ENCODE measurements at places on chromosomes 7 and 10.

- no peak for DNase-seq
Measured at GRCh38 chr7:38291117-38291647, 17.7 kb upstream of the TARP start.

DNA sequence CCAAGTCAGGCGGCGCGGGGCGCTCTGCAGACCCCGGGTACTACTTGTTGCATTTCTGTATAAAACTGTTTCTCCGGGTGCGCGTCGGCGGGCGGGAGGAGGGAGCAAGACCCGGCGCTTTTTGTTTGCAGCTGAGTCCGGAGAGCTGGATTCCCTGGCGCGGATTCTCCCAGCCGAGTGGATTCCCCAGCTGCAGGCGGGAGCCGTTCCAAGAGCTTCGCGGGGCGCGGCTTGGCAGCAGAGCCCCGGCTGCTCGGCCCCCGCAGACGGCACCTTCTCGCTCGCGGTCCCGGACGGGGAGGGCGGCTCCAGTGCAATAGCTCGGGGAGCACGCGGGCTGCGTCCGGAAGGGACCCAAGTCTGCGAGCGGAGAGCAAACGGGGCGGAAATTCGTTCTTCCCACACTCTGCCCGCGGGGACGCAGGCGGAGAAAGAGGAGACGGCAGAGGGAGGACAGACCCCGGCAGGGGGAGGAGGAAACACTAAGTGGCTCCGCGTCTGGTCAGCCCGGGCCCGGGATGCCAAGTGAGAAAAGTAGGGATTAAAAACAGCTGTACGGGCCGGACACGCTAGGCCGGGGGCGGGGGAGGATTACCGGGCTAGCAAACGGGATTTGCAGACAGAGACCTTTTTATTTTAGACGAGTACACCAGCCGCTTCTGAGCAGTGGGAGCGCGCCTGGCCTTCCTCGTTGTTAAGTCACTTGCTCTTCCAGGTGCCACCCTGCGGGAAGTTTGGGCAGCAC, at the start of gene TRIL:
Gene TRIL (minus strand): TSS at position 96 of the 745 bp plus-strand sequence. CDS start 284 bp downstream, outside the sequence.
- no peak for DNase-seq

- DNase-seq, result no peak
Measured at GRCh38 chr10:75870039-75870645, 438.7 kb downstream of the LRMDA start.

- no peak for DNase-seq
Measured at GRCh38 chr10:26215935-26216584, 514 bp upstream of the GAD2 start.

Data from CD4-positive, alpha-beta T cell treated with Interleukin-1 beta for 1 hour (primary cell).